ENCODE measurements at places on chromosomes 4 and X.

GRCh38 chr4:96952610-96953009 is 1112.7 kb downstream of the PDHA2 start:
- no peak for DNase-seq

GRCh38 chr4:121034017-121034416 is 38.3 kb downstream of the NDNF start:
- DNase-seq = no peak

DNA sequence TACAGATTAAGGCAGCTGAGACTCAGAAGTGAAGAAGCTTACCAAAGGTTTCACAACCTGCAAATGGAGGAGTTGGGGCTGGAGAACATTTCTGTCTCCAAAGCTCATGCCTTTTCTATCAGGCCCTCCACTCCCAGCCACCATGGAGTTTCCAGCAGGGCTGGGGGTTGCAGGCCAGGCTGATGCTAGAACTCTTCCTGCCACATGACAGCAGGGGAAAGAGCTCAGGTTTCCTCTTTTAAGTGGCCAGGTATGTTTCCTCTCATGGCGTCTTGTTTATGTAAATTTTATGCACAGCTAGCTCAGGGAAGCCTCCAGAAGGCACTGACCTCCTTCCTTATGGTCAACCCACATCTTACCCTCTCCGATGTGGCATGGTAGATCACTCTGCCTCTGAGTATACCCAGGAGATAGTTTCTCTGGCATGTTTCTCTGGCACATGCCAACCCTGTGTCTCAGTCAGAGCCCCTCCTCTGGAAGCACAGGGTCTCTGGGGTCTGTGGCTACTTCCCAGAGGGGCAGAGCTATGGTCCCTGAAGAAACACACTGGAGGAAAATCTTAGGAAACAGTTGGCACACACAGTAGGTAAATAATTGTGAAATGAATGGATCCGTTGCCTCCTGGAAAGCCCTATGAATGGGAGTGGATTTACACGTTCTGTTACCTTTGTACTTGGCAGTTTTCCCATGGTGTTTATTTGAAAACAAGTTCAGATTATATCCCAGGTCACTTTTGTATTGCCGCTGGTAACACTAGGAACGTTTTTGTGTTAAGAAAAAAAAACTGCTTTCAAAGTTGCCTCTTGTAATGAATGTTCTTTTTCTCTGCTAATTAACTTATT is 28.9 kb downstream of the PDK3 start:
- DNase-seq = no peak

DNA sequence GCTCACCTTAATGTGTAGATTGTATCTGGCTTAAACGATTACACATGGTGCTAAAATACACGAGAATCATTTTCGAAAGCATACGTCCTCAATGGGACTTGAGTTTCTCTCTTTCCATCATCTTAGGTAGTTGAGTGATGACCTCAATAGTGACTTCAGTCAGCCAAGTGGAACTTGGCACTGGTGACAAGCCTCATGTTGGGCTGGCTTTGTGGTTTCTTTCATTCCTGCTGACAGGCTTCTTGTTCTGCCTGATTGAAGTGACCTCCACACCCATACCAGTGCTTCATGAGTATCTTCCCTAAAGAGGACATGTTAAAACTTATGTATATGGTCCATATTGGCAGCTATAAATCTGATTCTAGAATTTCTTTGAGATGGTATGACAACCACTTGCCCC is 159.1 kb upstream of the WDR1 start:
- no peak for DNase-seq

DNA sequence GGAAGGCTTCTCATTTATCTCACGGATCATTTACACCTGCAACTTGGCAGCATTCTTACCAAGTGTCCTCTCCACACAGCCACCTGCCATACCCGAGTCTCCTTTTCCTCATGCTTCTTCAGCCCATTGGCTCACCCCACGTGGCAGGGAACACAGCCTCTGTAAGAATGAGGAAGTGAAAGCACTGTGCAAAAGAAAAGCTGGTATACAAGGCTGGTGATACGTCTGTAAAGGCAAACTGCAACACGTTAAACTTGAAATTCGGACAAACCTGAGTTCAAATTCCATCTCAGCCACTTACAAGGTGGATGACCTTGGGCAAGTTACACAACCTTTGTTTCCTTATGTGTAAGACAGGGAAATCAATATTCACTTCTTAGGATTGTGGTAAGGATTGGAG is 164.0 kb upstream of the RASGEF1B start:
- DNase-seq = no peak

DNA sequence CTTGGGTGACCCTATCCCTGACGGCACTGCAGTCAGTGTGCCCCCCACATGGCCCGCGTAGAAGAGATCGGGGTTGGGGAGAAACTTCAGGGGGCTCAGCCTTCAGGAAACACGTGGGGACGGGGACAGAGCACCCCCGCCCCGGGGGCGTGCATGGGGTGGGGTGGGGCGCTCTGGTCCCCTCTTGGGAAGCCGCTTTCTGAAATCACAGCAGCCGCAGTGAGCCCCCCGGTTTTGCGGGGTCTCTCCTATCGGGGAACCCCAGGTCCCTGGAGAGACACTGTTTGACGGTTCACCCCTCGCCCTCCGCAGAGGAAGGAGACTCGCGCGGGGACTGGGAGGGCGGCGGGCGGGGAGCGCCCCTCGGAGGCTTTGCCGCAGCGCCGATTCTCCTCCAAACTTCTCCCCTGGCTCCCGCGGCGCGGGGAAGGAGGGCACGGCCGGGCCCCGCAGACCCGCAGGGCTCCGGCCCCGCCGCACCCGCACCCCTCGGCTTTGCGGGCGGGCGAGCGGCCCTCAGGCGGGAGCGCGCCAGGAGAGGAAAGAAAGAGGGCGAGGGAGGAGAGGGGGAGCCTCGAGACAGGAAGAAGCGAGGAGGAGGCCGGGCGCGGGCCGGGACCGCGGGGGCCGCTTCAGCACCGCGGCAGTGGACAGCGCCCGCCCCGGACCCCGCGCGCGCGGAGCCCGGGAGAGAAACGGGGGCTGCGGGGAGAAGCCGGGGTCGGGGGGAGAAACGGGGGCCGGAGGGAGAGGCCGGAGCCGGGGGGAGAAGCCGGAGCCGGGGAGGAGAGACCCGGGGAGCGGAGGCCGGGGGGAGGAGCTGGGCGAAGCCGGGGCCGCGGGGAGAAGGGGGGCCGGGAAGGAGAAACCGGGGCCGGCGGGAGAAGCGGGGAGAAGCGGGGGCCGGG is 612 bp downstream of the CPLX1 start:
- no peak for DNase-seq

DNA sequence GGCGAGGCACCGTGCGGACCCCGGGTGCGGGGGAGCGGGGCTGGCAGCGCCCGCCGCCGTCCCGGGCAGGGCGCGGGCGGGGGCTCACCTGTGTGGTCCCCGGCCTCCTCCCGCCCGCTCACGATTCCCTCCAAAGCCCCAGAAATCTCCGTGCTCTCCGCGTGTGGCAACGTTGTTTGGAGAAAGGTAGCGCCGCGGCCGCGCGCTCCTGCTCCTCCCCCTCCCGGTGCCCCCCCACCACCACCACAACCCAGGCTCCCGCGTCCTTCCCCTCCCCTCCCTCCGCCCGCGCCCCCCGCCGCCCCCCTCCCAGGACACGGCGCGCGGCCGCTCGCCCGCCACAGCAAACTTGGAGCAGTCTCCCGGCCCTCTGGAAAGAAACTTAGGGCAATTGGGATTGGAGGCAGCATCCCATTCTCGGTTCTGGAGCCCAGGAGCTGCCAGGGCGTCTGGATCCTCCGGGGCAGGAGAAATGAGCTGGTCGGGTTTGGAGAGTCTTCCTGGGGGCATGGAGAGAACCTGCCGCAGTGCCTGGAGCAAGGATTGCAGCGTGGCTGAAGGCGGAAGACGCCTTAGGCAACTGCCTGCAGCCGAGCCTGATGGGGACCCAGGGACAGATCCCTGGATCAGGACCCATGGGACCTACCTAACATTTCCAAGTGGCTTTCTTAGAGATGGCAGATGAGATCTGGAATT is 855 bp downstream of the KLF3 start:
- DNase-seq = no peak

- no peak for DNase-seq
Measured at GRCh38 chr4:32991663-32992062, 2271.5 kb downstream of the PCDH7 start.

DNA sequence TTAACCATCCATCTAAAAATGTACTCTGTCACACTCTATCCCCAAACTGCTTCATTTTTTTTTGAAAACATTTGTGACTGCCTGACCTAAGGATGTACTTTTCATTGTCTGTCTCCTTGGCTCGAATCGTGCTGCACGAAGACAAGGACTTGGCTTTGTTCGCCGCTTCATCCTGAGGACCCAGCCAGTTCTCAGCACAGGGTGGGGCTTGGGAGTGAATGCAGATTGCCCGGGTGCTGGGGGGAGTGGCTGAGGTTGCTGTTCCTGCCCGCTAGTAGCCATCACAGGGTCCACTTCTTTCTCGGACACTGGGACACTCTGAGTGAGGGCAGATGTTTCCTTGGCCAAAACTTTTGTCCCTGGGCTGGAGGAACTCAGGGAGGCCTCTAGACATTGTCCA is 70.1 kb upstream of the CLCN4 start:
- no peak for DNase-seq

DNA sequence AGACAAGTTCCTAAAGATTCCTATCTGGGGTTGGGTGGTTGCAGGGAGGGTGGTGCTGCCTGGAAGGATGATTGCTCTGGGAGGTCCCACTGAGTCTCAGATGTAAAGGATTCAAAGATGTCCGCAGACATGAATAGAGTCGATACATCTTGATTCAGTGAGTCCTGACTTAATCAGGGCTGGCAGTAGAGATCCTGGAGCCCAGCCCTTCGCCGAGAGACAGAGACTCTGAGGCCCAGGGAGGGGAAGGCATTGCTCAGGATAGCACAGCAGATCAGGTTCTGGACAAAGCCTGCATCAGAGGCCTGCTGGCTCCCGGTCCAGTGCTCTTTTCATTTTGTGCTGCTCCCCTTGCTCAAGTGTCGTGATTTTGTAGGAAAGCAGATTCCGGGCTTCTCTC is 21.7 kb downstream of the PJA1 start:
- no peak for DNase-seq

GRCh38 chr4:64130907-64131306 is 278.3 kb downstream of the TECRL start:
- no peak for DNase-seq

- DNase-seq = no peak
Measured at GRCh38 chr4:149294601-149295000, 521.0 kb downstream of the IQCM start.
